ENCODE measurements at places on chromosomes 4 and X.

DNA sequence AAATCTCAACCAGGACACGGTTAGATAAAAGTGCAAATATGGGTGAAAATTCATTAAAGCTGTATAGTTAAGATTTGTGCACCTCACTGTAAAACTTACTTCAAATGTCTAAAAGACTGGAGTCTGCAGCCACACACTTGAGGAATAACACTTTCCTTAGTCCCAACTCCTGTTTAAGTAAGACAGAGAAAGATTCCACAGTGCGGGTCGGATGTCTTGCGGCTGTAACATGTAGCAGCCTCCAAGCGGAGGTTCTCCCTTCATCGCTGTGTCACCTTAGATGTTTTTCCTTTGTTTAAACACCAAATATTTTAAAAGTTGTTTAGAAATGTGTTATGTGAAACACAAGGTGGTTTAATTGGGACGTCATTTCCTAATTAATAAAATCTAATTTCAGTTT lies 905 bp upstream of the MAEA start:
- DNase-seq: no peak

DNA sequence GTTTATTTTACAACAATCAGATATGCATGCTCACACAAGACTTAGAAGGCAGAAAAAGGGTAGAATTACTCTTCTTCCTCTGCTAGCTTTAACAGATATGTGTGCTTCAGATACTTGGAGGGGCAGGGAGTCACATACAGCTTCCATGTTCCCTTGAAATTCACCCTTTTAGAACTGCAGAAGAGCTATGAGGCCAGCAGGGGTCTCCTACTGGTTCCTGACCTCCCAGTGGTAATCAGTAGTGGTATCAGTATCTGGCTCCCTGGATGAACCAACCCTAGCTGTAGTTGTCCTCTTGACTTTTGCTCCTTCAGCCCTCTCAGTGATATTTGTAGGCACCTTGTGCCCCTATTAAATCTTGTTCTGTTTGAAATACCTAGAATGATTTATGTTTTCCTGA lies 81.5 kb downstream of the RCHY1 start:
- no peak for DNase-seq

DNA sequence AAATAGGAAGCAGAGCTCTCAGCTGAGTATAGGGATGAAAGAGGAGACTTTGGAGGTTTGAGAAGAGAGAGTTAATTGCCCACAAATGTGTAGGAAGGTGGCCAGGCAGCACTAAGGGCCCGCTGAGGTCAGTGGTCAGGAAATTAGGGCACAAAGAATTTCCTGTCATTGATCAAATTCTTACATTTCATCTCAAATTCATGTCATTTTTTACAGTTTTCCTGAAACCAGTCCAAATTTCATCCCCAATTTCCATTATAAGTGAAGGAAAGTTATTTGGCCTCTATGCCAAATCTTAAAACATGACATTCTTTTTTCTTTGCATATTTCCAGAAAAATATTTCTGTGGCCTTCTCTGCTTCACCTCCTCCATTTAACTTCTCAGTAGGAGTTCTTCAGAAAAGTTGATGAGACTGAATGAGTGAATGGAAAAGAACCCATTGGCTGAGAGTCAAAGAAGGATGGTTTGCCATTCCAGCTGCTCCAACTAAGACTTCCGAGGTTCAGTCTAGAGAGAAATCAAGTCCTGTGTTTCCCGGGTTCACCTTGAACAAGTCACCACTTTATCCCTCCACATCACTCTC lies 68.7 kb upstream of the SPRY1 start:
- DNase-seq: no peak

GRCh38 chr4:46266106-46266505 lies 123.8 kb downstream of the GABRA2 start:
- DNase-seq: no peak

GRCh38 chrX:17818726-17819125 lies 42.4 kb downstream of the RAI2 start:
- no peak for DNase-seq

Measured in stimulated activated CD4-positive, alpha-beta T cell treated with anti-CD3 and anti-CD28 coated beads, TNF-alpha, amount 100 ng/mL, for 4 hours (primary cell).